ENCODE measurements at places on chromosomes 12 and 14.

DNA sequence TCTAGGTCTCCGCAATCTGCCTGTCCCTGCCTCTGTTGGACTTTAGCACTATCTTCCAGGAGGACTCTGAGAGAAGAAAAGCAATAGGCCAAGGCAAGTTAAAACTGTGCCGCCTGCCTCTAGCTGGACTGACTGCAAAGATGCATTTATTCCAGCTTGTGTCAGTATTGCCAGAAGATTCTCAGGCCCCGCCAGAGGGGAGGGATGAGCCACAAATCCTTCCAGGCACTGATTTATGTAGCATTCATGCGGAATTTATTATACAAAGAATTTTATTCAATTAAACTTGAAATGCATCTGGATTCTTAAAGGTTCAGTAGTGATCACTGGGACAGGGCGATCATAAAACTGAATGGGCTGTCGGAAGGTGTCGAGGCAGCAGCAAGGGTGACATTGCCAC, 19.8 kb downstream of the MMAB start:
- no peak for DNase-seq

GRCh38 chr12:62335057-62335456, 74.9 kb downstream of the USP15 start:
- DNase-seq: no peak

DNA sequence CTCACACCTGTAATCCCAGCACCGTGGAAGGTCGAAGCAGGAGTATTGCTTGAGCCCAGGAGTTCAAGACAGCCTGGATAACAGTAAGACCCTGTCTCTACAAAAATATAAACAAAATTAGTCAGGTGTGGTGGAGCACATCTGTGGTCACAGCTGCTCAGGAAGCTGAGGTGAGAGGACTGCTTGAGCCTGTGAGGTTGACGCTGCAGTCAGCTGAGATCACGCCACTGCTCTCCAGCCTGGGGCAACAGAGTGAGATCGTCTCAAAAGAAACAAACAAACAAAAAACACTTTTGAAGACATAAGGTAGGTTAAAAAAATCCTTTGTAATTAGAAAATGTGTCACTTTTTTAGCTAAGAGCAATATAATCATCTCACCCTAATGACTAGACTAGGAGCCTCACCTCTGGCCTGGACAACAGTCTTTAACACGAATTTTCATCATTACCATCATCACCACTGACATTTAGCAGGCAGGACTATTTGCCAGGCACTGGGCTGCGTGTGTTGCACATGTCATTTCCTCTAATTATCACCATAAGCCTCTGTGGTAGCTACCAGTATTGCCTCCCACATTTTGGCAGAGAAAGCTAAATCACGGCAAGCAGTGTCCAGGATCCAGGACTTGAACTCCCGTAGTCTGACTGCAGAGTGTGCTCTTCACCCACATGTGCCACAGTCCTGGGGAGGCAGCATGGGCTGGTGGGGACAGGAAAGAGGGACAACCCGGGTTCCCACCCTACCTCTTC, 4.6 kb upstream of the SYCP3 start:
- DNase-seq: no peak

DNA sequence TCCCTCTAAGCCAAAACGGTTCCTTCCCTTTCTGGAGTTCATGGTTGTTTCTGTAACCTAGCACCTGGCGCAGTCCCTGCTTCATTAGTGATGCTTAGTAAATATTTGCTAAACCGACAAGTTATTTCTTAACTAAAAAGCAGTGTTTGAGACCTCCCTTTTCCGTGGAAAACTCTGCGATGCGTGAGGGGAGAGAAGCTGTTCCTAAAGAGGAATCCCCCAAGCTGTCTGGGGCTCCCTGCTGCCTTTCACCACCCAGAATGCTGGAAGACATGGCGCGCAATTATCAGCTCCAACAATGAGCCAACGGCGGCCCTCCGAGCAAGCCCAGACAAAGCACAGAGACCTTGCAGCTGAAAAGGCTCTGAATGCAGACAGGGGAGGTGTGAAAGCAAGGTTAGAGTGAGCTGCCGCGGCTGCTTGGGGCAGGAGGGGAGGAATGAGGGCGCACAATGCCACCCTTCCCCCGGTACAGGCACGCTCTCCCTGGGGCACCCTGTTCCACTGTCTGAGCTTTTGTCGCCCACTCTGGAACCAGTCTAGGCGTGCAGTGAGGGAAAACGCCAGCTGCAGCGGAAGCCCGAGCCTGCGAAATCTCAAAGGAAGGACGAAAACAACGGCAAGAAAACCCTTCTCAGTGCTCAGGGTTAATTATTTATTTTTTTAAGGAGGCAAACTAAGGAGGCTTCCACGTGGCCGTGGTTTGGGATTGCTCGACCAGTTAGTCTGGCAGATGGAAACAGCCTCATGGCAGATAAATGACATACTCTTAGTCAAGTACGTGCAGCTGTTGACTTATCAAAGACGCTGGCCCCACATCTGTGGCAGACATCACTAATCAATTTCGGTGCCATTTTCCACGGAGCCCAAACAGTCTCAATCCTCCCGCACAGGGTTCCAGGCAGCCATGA, 66.3 kb downstream of the RBM19 start:
- no peak for DNase-seq

DNA sequence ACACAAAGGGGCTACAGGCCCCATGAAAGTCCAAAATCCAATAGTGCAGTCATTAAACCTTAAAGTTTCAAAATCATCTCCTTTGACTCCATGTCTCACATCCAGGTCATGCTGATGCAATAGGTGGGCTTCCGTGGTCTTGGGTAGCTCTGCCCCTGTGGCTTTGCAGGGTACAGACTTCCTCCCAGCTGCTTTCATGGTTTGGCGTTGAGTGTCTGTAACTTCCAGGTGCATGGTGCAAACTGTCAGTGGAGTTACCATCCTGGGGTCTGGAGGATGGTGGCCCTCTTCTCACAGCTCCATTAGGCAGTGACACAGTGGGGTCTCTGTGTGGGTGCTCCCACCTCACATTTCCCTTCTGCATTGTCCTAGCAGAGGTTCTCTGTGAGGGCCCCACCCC, 8.5 kb upstream of the OR4Q2 start:
- no peak for DNase-seq

Measured in GM04504 (cell line).